CD4-positive, alpha-beta T cell treated with Interleukin-10 for 1 hour (primary cell): ENCODE measurements at places on chromosomes 6 and 20.

DNA sequence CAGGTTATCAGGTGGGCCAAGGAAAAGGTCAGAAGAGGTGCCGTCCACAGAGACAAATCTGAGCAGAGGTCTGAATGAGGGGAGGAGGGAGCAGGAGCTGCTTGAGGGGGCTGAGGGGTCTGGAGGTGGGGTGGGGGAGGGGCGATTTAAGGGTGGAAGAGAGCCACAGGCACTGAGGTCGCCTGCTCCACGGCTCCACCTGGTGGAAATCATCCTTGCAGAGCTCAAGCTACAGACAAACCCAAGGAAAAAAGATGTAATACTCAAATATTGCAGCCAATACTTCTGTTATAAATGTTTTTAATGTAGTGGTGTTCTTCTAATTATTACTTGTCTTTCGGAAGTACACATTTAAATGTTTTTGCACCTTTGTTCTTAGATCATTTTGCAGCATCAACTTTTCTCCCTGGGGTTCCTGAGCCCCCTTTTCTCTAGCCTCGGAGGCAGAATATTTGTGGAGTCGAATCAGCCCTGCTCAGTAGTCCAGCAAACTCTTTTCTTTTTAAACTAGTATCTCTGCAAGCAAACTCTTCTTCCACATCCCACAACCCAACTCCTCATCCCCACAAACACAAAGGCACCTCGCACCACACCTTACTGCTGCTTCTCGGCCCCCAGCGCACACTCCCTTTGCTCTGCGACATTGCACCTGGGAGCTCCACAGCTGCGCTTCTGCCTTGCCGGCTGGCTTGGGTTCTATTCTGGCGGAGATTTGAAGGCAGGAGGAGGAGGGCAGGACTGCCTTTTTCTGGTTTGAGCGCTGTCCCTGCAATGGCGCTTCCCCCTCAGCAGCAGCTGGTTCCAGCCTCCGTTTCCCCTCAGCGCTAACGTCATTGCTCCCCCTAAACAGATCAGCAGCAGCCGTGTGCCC is 51.0 kb upstream of the TFAP2A start:
- no peak for DNase-seq

DNA sequence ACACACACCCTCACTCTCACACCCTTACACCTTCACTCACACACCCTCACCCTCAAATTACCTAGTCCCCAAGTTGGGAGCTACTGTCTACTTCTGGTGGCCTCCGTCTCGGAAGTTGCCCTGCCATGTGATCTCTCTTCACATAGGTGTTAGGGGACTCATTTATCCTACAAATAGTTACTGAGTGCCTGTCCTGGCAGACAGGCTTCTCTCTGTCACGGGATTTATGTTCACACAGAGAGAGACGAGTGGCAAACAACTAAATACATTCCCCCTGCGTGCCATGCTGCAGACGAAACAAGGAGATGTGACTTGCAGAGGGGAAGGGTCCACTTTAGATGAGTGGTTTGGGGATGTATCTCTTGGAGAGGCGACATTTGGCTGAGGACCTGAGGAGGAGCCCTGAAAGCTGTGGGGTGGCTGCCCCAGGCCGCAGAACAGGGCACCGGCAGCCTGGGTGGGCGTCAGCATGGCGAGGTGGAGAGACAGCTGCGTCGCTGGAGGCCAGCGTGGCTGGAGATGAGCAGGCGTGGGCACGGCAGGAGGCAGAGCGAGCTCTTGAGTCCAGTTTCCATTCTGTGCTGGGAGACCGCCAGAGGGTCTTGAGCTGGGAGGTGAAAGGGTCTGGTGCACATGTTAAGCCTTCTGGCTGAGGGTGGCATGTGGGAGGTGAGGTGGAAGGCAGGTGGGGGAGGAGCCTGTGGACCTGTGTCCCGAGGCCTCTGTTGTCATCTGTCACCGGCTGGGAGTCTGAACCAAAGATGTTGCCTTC is 17.2 kb downstream of the DYNLT1 start:
- DNase-seq = no peak

- DNase-seq = no peak
Observed at GRCh38 chr6:83908813-83909212, 49.3 kb downstream of the CYB5R4 start.

DNA sequence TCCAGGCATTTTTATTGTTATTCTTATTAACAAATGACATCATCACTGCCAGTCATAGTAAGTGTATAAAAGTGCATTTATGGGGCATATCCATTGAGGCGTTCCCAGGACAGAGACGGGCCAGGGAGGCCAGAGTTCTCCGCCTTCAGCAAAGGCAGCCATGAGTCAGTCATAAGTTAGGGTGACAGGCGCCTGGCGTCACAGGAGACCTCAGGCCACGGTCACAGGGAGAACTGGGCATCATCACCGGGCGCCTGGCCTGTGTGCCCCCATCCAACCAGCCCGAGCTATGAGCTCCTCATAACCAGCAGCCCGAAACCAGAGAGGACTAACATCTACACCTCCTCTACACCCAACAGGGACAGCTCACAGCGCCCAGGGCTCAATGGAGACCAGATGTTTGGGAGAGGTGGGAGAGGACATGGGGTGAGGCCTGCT is 259.2 kb downstream of the DLL1 start:
- DNase-seq = no peak

- no peak for DNase-seq
Observed at GRCh38 chr6:76683985-76684384, 611.5 kb upstream of the IMPG1 start.

DNA sequence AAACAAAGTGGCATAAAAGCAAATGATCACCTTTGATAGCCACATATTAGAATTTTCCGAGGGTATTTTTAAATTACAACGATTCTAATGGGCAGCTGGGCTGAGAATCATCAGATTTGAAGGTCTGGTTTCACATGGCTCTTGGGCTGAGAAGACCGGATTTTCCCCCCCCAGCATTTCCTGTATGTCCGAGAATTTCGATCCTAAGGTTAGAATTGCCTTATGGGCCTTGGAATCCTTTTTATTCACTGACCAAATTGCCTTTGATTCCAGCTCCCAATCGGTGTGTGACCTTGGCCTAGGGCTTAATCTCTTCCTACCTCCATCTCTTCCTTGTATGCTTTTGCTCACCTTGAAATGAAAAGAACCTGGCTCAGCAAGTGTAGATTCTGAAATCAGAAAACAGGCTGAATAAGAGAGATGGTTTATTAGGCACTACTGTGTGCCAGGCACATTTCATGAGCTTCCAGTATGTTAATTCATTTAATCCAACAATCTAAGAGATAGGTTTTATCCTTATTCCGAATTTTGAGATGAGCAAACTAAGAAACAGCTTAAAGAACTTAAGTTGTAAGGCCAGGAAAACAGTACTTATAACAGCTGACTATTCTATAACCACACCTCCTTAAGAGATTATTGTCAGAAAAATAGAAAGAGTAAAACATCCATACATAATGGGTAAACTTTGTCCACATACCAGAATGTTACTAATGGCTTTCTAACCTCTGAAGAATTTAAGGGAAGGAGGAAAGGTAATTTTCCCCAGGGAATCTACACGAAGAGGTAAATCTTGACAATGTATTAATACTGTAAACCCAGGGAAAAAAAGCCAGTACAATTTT is 39.4 kb downstream of the HFE start:
- DNase-seq = no peak

GRCh38 chr6:16163535-16164300 is 34.8 kb downstream of the MYLIP start:
- no peak for DNase-seq

- no peak for DNase-seq
Observed at GRCh38 chr20:42401613-42402012, 783.4 kb upstream of the CHD6 start.

- DNase-seq = no peak
Observed at GRCh38 chr6:11779329-11780096, 910 bp upstream of the ADTRP start.

DNA sequence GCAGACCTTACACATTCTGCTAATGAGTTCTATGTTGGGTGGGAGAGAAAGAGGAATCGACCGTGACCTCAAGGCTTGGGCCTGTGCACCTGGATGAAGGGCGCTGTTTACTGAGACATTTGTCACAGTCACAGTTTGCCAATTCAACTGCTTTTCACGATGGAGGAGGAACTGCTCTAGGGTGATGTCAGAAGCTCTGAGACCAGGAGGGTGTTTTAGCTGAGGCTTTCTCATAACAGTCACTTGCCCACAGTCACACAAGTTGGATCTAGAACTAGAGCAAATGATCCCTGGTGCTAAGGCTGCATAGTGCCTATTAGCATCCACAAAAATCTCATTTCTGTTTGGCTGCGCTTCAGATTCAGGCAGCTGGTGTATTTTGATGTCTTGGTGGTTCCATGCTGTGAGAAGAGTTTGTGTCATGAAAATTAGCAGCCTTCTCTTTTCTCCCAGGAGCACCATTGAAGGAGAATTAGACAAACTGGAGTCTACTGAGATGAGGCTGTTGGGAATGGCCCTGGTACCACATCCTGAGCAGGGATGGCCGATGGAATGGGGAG is 83.3 kb upstream of the TGM3 start:
- DNase-seq = no peak
